ENCODE measurements at places on chromosomes 2 and 18.

GRCh38 chr2:145488571-145488970 is 968.7 kb upstream of the ZEB2 start:
- no peak for DNase-seq

DNA sequence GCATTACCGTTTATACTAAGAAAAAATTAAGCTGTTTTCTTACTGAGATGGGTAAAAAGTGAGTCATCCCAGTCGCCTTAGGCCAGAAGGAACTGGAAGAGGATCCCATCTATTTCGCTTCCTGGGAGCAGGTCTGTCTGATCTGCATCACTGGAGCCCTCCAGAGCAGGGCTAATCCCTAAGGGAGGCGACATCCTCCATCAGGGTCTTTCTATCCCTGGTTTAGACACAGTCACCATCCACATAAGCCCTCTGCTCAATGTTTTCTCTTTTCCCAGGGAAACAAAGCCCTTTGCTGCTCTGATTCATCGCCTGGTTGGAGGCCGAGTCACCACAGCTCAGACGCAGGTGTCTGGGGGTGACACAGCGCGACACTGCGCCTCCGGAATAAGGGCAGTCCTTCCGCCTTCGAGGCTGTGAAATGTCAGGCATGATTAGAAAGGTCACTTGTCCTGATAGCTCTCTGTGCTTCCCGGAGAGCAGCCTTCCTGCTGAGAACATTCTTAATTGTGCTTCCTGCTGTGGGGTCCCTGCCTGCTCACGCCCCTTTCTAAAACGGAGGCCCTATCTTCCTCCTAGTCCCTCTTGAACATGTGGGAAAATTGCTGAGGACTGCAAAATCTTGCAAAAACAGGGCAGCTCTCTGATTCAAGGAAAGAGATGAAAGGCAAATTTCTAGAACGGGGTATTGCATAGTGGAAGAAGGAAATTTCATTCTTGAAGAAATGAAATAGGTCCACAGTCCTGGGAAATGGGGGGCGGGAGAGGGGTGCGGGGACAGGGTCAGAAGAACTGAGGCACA is 56.3 kb downstream of the MARCHF4 start:
- DNase-seq: no peak

GRCh38 chr18:40346146-40346545 is 1608.9 kb upstream of the PIK3C3 start:
- DNase-seq: no peak

DNA sequence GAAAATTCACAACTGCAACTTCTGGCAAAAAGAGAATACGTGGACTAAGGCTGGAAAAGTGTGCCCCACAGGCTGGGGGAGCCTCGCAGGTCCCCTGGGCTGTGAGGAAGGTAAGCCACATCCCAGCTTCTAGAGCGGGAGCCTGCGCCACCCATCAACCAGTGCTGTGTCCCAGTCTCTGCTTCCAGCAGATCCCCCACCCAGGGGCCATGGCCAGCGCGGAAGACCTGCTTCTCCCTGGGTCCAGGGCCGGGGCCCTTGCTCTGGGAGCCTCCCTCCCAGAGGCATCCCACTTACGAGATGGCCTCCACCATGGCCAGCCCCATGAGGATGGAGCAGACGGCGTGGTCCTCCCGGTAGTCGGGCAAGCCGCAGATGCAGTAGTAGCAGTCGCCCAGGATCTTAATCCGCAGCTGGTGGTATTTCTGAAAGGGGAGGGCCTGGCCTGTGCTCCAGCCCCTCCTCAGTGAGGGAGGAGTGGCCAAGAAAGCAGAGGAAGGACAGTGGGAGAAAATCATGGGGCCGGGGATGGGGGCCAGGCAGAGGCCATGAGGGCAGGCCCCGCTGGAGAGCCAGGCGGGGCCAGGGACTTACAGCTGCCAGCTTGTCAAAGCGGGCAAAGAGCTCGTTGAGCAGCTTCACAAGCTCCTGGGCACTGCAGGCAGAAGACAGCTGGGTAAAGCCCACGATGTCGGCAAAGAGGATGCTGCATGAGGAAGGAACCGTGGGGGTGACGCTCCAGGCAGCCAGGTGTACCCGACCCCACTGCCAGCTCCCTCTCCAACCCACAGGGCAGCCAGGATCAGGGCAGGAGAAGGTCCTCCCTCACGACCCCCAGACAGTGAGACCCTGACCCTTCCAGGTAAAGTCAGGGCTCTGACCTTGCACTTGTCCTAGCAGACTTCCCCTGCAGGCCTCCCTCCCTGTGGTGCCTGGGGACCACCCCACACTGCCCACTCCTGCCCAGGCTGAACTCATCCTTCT is 48.0 kb downstream of the CENPO start:
- DNase-seq: no peak

- no peak for DNase-seq
These were observed 1.4 kb upstream of the CFAP65 start for GRCh38 chr2:219042750-219043149.

- no peak for DNase-seq
These were observed 569.2 kb downstream of the ZEB2 start for GRCh38 chr2:143950704-143951103.

- DNase-seq: no peak
These were observed 56.8 kb downstream of the ADD2 start for GRCh38 chr2:70711191-70711590.

DNA sequence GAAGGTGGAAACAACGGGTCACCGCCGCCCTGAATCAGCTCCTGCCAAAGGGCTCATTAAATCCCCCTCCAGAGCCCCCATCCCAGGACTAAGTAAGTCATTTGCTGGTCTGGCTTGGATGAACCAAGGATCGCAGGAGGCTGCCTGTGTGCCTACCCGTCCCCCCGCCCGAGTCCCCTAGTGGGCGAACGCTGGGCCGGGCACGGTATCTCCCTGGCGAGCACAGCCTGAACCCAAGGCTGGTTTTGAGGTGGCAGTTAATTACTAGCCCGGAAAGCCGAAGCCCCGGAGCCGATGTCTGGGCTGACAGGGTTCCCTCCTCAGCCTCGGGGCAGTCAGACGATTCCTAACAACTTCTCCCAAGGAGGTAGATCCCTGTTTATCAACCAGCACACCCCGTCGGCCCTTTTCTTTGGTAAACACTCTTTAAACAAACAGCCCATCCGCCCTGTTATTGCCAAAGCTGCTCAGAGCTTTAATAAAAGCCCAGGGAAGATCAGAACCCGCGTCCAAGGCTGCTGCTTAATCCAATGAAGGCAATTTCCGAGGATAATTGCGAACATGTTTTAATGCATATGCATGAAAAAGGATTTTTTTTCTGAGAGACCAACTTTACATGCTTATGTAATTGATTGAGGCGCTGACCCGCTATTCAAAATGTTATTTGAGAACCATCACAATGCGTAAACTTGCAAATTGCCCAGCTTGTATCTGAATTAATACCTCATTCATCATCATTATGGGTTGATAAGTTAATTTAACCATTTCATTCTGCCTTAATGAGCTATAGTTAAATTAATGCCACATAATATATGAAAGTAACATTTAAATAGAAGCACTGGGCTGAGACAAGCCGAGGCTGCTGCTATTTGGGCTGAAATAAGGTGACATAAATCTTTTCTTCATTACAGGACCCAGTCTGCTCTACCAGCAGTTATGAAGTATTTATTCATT is 10.5 kb downstream of the EVX2 start:
- DNase-seq: no peak

DNA sequence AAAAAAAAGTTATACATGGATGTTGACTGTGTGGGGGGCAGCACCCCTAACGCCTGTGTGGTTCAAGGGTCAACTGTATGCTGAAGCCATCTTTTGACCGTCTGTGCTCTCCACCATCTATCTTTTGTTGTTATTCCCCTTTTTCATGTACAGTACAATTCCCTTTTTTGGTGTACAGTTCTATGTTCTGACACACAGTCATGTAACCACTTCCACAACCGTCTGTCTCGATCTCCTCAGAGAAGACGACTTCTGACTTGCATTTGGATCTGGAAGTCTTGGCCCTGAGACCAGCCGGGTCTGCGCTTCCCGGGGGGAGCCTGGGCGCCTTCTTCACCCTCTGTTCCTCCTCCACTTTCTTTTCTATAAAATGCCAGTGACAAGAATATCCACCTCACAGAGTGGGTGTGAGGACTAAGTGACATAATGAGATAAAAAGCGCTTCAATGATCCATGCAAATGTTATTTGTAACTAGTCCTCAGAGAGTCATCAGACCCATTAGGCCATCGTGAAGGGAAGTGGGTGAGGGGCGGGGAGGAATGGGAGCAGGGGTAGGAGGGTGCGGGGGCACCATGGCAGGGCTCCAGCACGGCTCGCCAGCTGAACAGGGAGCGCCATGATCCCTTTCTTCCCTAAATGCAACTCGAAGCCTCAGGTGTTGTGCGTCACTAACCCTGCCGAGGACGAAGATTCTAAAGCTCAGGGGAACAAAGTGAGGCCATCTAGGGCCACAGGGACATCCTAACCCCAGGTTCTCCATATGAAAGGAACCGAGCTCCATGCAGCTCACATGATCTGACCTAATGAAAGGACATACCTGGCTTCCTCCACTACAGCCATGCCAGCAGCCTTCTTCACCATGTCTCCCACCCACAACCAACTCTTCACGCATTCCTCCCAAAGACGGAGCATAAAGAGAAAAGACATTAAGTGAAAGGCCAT is 16.6 kb downstream of the ADCY3 start:
- DNase-seq: no peak

DNA sequence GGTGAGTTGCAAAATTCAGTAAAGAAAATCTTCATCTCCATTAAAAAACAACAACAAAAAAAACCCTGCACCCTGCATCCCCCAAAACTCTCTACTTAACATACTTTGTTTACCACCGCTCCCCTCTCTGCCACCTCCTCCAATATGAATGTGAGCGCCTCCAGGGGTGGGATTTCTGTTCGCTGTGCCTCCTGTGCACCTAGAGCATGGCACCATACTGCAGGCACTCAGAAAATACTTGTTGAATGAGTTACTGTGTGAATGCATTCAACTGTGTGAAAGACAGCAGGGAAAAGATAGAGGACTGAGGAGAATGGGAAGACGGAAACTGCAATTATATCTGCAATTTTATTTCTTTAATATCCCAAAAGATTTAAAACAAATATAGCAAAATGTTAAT is 4.5 kb downstream of the CEBPZ start:
- DNase-seq: no peak

- DNase-seq: no peak
These were observed 3.8 kb downstream of the DLX2 start for GRCh38 chr2:172098650-172099471.

DNA sequence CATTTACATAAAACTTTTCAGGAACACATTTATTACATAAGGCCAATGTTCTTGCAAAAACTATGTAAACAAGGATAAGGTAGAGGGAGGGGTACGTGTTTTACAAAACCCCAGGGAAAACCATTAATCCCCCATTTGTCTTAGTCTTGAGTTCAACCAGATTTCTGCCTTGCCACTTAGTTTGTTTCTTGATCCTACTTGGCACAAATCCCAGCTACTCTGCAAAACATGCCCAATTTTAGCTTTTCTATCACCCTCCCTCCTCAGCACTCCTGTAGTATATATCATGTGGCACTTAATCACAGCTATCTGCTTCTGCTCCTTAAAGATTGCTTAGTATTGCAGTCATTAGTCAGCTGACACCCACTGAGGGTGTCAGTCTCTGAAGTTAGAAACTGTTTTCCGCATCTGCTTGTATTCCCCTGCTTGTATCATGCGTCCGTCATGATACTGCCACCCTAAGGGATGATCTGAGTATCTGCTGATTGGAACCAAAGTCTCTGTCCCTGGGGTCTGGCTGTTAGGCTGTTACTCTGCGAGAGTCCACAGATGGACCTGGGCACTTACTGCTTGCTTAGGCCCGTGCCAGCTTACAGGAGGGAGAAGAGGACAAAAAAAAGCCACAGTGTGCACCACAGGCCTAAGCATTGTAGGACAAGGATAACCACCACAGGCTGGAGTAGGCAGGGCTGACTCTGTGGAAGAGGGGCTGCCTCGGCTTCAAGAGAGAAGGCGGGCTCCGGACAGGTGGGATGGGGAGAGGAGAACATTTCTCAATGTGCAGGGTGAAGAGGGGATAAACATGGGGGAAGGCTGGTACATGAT is 82.2 kb downstream of the EPAS1 start:
- DNase-seq: no peak

GRCh38 chr2:96831679-96832078 is 12.1 kb downstream of the ANKRD23 start:
- DNase-seq: no peak

GRCh38 chr2:13654416-13654815 is 937.7 kb downstream of the TRIB2 start:
- no peak for DNase-seq

- DNase-seq: no peak
These were observed 490.9 kb downstream of the STK39 start for GRCh38 chr2:167756446-167756845.

DNA sequence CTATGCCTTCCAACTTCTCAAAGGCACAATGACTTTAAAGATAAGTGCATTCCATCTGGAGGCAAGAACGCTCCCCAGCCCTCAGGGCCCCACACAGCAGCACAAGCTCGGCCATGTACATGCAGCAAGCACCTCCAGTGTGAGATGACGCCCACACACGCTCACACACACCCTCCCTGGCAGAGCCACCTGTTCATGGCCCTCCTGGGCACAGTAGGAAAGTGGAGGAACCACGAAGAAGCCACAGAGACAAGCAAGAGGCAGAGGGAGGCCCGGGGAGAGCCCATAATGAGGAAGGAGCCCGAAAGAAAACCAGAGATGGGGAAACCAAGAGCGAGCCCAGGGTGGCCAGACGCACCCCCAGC is 21.7 kb downstream of the BIN1 start:
- DNase-seq: no peak

- no peak for DNase-seq
These were observed 10.4 kb downstream of the CHMP3 start for GRCh38 chr2:86552889-86553288.

DNA sequence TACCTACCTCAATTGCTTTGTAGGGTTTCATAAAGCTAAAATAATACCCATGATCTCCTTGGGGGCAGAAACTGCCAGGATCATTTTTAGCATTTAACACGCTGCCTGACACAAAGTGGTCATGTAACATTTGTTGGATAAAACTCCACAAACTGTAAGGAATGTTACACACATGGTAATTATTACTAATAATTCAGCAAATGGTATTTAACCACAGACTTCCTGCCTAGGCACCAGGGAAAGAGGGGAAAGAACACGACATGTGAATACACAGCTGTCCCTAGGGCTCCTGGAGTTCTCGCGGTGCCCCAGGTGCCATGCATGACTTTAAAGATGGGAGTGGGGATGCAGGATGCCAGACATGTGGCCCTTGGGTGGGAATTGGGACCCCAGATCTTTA is 43.5 kb downstream of the ASAP2 start:
- no peak for DNase-seq

DNA sequence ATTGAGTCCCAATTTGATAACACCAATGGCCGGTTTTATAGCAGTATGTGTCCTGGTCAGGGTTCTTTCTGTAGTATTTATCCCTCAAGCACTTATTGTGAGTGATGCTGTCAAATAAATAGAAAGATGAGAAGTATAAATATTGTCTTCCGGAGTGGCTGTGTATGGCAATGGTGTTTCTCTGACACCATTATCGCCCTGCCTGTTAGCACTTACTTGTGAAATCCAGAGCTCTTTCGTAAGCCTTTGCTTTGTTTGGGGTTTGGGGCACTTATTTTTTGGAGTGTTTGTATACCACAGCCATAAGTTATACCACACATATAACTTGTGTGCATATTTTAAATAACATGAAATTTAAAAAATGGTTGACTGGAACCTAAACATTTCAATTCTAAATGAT is 29.3 kb downstream of the CD8B2 start:
- DNase-seq: no peak

Measured in stimulated activated CD4-positive, alpha-beta T cell treated with anti-CD3 and anti-CD28 coated beads, TNF-alpha, amount 100 ng/mL, for 24 hours (primary cell).